ENCODE measurements at places on chromosomes 11 and 22. TPM values are rescaled to one million over a fixed set of nuclear protein-coding genes. Genes with fewer than 3 reads are reported as not detected.

GRCh38 chr11:62604460-62605120 lies 2.9 kb upstream of the MTA2 start:
- H3K4me3 ChIP-seq: no peak overlapping the region
- no peak overlapping the region for H3K27ac ChIP-seq
- peaks cover 12% of the 10 kb centered on the region for H3K36me3 ChIP-seq
- no peak for DNase-seq

The RBFOX2 gene
- 95.9 TPM for polyA plus RNA-seq

- H3K4me1 ChIP-seq: no peaks in the 10 kb centered on the region
- no peak overlapping the region for H3K4me3 ChIP-seq
- H3K36me3 ChIP-seq: no peaks in the 10 kb centered on the region
- H3K27ac ChIP-seq: no peak overlapping the region
Measured at GRCh38 chr22:37062376-37062675, 10.8 kb downstream of the KCTD17 start.

The RHOD gene
- 113 TPM for polyA plus RNA-seq

DNA sequence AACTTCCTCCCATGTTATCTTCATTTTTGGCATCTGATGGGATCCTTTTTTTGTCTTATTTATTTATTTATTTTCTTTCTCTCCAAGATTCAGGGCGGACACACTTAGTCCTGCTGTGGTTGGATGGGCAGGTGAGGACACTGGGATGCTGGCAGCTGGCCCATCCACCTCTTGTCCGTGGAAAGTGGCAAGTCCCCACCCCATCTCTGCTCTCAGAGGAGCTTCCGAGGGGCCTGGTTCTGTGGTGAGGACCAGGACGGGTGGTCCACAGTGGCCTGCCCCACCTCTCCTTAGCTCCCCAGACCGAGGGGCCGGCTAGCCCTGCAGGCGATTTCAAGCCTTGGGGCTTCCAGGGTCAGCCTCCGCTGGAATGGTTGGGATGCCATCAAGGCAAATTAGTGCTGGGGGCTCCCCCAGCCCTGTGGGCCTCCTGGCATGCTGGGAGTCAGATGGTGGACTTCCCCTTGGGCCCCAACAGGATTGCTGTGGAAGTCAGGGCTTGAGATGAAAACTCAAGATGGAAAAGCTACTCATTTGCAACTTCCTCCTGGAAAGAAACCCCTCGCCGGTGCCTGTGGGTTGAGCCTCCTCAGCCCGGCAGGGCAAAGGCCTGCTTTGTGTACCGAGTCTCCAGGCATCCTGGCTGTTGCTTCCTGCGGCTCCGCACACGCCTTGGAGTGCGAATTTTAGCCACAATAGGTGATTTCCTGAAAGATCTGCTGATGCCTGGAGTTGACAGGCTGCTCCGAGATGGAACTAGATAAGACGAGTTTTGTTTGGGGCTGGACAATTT lies 31.2 kb upstream of the LINC01488 start:
- H3K27ac ChIP-seq: no peak overlapping the region
- H3K36me3 ChIP-seq: no peaks in the 10 kb centered on the region
- H3K4me3 ChIP-seq: no peak overlapping the region
- DNase-seq: no peak

GRCh38 chr11:60954421-60954820 lies 2.4 kb upstream of the SLC15A3 start:
- H3K27me3 ChIP-seq: peaks cover 4% of the 10 kb centered on the region
- H3K27ac ChIP-seq: no peak overlapping the region
- peaks cover 5% of the 10 kb centered on the region for H3K4me1 ChIP-seq
- no peaks in the 10 kb centered on the region for H3K36me3 ChIP-seq

The MRPL40 gene
- polyA plus RNA-seq: 46.3 TPM

DNA sequence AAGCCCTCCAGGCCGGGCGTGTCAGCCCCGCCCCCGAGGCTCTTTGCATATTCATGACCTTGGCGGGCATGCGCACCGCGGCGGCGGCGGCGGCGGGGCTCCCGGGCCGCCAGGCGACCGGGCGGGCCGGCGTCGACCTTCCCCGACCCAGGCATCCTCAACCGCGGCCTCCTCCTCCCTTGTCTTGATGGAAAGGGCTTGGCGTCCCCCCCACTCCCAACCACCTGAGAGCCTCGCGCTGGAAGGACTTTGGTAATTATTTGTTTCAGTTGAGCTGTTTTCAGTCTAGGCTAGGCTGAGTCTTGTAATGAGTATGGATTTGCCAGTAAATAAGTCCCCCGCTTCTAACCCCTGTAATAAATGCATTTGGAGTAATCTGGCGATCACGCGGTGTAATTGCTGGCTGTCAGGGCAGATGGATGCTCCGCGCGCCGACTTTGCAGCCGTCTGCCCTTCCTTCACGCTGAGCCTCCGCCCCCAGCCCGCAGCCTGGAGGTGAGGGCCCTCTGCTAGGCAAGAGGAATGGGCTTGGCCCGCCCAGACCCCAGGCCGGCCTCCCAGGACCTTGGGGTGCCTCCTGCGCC lies 25.2 kb downstream of the FLRT1 start:
- H3K27me3 ChIP-seq: peaks cover 19% of the 10 kb centered on the region
- no peak overlapping the region for H3K4me3 ChIP-seq
- H3K4me1 ChIP-seq: no peaks in the 10 kb centered on the region
- no peak overlapping the region for H3K27ac ChIP-seq
- no peaks in the 10 kb centered on the region for H3K36me3 ChIP-seq
- DNase-seq: no peak

The MRPL11 gene
- polyA plus RNA-seq: 51.7 TPM

DNA sequence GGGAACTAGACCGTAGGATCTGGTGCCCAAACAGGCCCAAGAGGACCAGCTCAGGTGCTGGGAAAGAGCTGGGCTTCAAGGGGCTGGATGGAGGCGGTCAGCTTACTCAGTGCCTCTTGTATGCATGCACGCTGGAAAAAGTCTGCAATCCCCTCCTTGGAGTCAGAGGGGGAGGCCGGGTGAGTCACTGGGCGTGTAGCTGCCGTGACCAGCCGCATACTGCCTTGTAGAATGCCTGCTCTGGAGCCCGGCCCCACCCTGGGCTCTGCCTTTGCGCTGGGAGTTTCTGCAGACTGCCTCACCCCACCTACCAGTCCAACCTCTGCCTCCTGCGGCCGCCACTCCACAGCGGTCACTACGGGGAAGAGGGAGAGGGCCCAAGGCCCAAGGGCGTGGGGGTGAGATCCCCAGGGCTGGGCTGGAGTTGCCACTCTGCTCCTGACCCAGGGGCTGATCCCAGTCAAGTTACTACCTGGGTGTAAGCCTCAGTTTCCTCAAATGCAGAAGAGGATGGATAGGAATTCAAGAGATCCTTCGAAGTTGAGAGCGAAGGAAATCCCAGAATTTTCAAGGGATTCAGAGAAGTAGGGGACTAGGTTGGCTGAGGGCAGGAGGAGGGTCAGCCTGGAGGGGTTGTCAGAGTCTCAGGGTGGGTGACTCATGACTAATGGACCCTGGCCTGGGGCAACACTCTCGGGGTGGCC lies 4.2 kb downstream of the MRGPRF start:
- no peak overlapping the region for H3K4me3 ChIP-seq
- H3K36me3 ChIP-seq: no peaks in the 10 kb centered on the region
- peaks cover 14% of the 10 kb centered on the region for H3K27me3 ChIP-seq
- peak; percentile 92 for DNase-seq
- peaks cover 33% of the 10 kb centered on the region for H3K4me1 ChIP-seq

- no peak overlapping the region for H3K4me3 ChIP-seq
- H3K4me1 ChIP-seq: peaks cover 7% of the 10 kb centered on the region
- H3K27ac ChIP-seq: peak overlapping the region; percentile 34
- no peaks in the 10 kb centered on the region for H3K36me3 ChIP-seq
- no peak for DNase-seq
Measured at GRCh38 chr11:102882389-102883024, 7.7 kb upstream of the MMP12 start.

DNA sequence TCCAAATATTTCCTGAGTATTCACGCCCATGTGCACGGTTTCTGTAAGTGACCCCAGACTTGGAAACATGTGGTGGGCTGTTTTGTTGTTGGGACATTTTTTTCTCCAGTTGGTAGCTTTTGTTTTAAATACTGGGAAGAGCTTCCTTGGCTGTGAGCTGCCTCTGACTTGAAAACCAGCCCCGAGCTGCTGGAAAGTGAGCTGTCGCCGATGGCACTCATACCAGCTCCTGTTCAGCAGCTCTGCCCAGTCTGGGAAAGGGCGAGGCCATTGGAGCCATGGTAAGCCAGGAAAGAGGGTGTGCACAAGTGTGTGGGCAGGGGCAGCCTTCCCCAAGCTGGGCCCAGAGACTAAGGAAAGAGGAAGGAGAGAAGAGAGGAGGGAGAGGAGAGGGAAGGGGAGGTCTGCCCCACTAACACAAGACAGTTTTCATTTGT lies 3.2 kb upstream of the FLI1 start:
- no peaks in the 10 kb centered on the region for H3K36me3 ChIP-seq
- no peak for DNase-seq
- H3K4me1 ChIP-seq: peaks cover 14% of the 10 kb centered on the region
- peaks cover 99% of the 10 kb centered on the region for H3K27me3 ChIP-seq
- H3K4me3 ChIP-seq: no peak overlapping the region

DNA sequence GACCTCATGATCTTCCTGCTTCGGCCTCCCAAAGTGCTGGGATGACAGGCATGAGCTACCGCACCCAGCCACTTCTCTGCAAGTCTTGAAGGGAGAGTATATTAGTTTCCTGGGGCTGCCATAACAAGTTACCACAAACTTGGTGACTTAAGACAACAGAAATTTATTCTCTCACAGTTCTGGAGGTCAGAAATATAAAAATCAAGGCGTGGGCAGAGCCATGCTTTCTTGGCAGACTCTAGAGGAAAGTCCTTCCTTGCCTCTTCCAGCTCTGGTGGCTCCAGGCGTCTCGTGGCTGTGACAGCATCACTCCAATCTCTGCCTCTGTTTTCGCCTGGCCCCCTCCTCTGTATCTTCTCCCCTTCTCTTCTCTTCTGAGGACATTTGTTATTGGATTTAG lies 110.2 kb upstream of the NAV2 start:
- H3K36me3 ChIP-seq: no peaks in the 10 kb centered on the region
- no peak for DNase-seq
- H3K4me1 ChIP-seq: no peaks in the 10 kb centered on the region
- peaks cover 9% of the 10 kb centered on the region for H3K27me3 ChIP-seq

The C11orf16 gene
- polyA plus RNA-seq: not detected

DNA sequence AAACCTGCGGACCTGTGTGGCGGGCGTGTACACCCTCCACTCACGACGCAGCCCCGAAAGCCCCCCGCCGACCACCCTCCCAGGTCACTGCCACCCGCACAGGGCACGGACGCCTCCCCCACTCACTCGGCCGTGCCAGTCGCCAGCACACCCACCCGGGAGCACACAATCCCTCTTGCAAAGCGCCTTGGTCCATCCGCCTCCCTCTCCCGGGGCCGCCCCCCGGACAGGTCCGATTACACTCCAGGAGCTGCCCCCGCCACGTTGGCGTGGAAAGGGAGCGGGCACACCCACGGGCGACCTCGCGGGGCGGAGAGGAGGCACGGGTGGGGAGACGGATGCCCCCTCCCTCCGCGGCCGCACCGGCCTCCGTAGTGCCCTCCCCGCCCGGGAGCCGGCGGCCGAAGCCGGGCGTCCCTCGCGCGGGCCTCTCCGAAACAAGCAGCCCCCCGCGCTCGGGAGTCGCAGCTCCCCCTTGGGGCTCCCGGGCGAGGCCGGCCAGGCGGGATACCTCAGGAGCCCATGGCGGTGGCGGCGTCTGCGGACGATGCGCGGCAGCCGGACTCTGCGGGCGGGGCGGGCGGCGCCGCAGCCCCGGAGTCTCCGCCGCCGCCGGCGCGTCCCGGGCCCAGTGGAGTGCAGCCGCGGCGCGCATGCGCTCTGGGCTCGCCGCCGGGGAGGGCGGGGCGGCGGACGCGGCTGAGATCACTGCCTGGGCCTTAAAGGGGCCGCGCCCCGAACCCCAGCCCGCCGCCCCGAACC lies at the start of gene TMEM184B:
TSS of gene TMEM184B (minus strand) at position 638 of the 762 bp plus-strand sequence. CDS start 25,049 bp downstream, outside the sequence.
- no peak for DNase-seq
- H3K36me3 ChIP-seq: peaks cover 9% of the 10 kb centered on the region
- peak within 1 kb of the TSS; percentile 86 for H3K4me3 ChIP-seq
- H3K4me1 ChIP-seq: peaks cover 23% of the 10 kb centered on the region
- peak within 1 kb of the TSS; percentile 75 for H3K27ac ChIP-seq

DNA sequence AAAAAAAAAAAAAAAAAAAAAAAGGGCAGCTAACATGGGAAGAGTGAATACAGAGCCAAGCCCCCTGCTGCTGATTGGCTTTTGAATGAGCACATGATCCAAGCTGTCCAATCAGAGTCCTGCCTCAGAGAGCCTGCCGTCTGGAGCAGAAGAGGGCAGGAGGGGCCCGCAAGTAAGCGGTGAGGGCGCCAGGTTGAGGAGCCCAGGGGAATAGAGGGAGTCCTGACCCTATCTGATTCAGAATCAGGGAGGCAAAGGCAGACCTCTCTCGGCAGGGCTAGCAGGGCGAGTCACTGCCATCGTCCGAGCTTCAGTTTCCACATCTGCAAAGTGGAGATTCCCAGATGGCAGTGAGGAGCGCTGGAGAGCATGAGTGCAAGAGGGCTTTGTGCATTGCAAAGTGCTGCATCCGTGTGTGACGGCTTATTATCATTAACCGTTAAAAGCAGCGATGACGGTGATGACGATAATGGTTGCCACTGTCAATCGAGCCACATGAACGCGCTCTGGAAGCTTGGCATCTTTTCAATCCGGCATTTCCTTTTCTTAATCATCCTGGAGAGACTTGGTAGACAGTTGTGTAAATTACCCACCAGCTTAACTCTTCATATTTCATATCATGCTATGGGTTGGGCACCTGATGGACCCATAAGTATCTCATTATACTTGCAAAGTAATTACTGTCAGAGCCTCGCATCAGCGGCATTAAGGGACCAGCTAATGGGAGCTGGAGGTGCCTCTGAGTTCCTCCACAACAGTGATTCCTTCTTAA lies 68.6 kb upstream of the ATXN10 start:
- no peaks in the 10 kb centered on the region for H3K27me3 ChIP-seq
- H3K27ac ChIP-seq: peak overlapping the region; percentile 83
- H3K4me3 ChIP-seq: no peak overlapping the region
- peaks cover 41% of the 10 kb centered on the region for H3K4me1 ChIP-seq
- no peak for DNase-seq

- no peak for DNase-seq
- H3K27me3 ChIP-seq: peaks cover 8% of the 10 kb centered on the region
- H3K4me1 ChIP-seq: no peaks in the 10 kb centered on the region
- H3K36me3 ChIP-seq: no peaks in the 10 kb centered on the region
- no peak overlapping the region for H3K27ac ChIP-seq
Measured at GRCh38 chr22:29457730-29458129, 19.3 kb downstream of the RFPL1 start.

GRCh38 chr11:111283945-111284481 lies 14.3 kb upstream of the POU2AF3 start:
- H3K27me3 ChIP-seq: peaks cover 7% of the 10 kb centered on the region
- no peak overlapping the region for H3K27ac ChIP-seq
- no peaks in the 10 kb centered on the region for H3K4me1 ChIP-seq
- no peak for DNase-seq
- no peaks in the 10 kb centered on the region for H3K36me3 ChIP-seq
- no peak overlapping the region for H3K4me3 ChIP-seq

The POLDIP3 gene
- 38.5 TPM for polyA plus RNA-seq

- no peak overlapping the region for H3K27ac ChIP-seq
- H3K36me3 ChIP-seq: peaks cover 18% of the 10 kb centered on the region
- H3K27me3 ChIP-seq: no peaks in the 10 kb centered on the region
- H3K4me1 ChIP-seq: no peaks in the 10 kb centered on the region
- no peak overlapping the region for H3K4me3 ChIP-seq
Measured at GRCh38 chr11:43758927-43759326, 78.4 kb downstream of the HSD17B12 start.

The IGLL5 gene
- polyA plus RNA-seq: not detected
